NCI-H524 (cell line): ENCODE measurements at places on chromosomes 12 and 14.

GRCh38 chr12:13008741-13009380 is 8.8 kb upstream of the HEBP1 start:
- DNase-seq, result no peak

GRCh38 chr12:97022536-97023230 is 115.6 kb downstream of the NEDD1 start:
- peak; percentile 30 for DNase-seq

- DNase-seq, result no peak
Measured at GRCh38 chr12:91717804-91718203, 427.8 kb downstream of the BTG1 start.

DNA sequence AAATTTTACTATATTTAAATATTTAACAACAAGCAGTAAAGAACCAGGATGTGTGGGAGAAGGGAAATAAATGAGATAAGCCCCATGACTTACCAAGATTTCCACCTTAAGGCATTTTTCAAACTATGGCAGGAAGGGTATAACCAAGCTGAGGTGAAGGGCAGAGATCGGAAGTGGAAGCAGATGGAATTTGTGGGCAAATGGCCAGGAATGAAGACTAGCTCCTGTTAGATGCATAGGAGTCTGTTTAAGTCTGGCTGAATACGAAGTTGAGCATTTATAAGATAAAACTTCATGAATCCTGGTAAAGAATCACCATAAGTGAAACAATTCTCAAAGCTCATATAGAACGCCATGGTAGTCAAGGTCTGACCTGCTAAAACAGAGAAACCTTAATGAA is 163.5 kb downstream of the DIO2 start:
- DNase-seq, result peak; percentile 91

DNA sequence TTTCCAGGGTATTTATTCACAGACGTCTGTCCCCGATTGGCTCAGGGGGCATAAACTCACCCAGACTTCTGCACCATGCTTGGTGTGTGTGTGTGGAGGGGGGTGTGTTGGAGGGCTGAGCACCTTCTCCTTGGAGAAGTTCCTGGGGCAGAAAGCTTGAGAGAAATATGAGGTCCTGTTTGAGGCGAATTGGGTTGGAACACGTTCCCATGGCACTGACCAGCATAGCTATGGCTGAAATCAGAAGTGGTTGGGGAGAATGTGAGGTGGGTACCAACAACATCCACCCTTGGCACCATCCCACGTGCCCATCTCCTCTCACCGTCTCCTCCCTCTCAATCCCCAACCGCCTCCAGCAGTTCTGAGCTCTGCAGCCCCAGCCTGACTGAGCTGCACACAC is 16.0 kb upstream of the GPATCH2L start:
- DNase-seq, result no peak

- no peak for DNase-seq
Measured at GRCh38 chr12:93813972-93814821, 137.0 kb downstream of the CRADD start.

DNA sequence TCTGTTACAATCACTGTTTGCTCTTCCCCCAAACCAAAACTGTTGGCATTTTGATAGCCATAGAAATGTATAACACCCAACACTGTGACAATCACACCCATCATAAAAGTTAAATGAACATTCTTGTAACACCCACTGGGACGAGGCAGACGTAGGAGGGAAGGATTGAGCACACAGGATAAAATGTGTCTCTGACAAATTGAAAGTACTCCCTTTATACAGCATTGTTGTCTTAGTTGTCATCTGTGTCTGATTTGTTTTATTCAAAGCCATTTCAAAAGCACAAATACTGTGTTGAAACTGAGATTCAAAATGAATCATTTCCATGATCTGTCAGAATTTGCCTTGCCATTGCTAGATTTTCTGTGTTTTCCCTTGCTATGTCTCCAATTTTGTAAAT is 436.3 kb downstream of the TMTC2 start:
- no peak for DNase-seq

DNA sequence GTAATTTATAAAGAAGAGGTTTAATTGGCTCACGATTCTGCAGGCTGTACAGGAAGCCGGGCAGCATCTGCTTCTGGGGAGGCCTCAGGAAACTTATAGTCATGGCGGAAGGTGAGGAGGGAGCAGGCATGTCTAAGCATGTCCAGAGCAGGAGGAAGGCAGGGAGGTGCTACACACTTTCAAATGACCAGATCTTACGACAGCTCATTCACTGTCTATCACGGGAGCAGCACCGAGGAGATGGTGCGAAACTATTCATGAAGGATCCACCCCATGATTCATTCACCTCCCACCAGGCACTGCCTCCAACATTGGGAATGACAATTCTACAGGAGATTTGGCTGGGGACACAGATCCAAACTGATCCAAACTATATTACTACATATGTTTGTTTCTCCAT is 10.0 kb downstream of the SFSWAP start:
- no peak for DNase-seq

DNA sequence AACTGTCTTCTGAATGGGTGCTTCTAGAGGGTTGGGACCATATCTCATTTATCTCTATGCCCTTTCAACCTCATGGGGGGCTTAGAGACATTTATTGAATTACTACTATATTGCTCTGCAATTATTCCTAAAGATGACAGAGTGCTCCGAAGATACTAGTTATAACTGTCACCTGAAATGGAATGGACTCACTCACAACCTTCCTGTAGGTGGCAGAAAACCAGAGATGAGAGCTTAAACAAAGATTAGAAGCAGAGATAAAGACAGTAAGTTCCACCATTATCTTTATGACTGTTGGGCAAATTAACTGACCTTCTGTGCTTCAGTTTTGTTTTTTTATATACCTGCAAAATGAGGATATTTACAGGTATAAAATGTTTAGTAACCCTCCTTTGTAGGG is 31.5 kb upstream of the GTF2A1 start:
- DNase-seq, result no peak

DNA sequence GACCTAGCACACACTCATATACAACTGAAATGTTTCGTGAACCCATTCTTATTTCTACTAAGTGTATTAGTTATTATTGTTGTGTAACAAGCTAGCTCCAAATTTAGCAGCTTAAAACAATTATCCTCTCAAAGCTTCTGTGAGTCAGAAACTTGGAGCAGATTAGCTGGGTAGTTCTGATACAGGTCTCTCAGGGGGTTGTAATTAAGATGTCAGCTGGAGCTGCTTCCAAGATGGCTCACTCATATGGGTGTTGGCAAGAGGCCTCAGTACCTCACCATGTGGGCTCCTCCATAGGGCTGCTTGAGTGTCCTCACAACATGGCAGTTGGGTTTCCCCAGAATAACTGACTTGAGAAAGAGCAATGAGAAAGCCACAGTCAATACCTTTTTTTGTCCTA is 9.8 kb downstream of the GPR135 start:
- DNase-seq, result peak; percentile 34

DNA sequence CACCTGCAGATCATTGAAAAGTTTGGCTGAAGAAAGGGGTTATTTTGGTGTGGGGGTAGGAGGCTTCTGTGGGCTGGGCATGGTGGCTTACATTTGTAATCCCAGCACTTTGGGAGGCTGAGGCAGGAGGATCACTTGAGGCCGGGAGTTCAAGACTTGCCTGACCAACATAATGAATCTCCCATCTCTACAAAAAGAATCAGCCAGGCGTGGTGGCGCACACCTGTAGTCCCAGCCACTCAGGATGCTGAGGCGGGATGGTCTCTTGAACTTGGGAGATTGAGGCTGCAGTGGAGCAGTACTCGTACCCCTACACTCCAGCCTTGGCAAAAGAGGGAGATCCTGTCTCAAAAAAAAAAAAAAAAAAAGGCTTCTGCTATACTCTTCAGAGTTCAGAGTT is 7.0 kb downstream of the DDIT3 start:
- no peak for DNase-seq

DNA sequence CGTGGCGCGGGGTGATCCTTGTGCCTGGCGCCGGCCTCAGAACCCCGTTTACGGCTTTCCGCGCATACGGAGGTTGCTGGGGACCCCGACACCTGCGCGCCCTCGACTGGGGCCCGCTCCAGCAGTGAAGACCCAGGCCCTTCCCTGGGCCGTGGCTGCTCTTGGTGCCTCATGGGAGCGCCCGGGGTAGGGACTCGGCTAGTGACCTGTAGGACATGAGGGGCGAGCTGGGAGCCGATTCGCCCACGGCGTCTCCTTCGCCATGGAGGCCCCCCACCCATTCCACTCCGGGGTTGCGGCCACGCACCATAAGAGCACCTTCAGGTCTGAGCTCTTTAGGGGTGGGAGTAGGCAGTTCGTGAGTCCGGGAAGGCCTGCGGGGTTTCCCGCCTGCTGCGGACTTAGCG is 14.2 kb upstream of the PAX9 start:
- DNase-seq, result peak; percentile 65

DNA sequence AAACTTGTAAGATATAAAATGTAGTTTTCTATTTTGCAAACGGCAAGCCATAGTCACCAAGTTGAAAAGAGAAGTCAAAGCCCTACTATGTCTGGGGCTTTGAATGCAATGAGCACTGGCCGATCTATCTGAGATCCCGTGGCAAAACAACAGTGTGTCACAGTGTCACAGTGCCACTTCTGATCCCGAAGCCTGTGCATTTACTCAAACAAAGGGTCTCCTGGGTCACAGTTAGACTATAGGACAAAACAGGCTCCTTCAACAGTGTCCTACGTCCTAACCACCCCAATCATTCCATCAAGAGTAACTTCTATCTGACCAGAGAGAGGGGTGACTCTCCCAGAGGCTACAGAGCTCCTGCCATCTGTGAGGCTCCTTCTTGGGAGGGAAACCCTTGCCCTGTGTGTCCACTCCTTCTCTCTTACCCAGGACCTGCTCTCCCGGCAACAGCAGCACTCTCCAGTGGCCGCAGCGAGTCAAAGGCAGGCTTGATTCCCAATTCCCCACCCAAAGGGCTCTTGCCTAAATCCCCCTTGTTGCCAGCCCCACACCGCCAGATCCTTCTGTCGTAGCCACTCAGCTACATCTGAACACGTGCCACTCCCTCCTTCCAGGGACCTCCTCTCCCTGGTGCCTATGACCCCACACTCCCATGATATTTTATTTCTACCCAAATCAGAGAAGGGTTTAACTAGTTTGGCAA is 14.0 kb upstream of the SELPLG start:
- DNase-seq, result no peak

DNA sequence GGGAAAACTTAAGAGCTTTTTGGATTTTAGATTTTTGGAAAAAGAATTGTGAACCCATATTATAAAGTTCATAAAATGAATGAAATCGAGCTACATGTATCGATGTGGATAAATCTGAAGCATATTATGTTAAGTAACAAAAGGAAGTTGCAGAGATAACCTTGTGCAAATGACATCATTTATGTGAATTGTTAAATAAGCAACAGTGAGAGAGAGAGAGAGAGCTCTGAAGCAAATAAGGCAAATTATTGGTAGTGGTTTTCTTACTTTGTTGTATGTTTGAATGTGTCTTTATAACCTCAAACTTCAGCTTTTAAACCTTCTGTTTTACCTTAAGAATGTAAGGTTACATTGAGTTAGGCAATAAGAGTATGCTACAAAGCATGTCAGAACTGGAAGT is 78.8 kb downstream of the ERC1 start:
- DNase-seq, result no peak

- DNase-seq, result no peak
Measured at GRCh38 chr14:63644741-63645140, 3.1 kb upstream of the WDR89 start.

DNA sequence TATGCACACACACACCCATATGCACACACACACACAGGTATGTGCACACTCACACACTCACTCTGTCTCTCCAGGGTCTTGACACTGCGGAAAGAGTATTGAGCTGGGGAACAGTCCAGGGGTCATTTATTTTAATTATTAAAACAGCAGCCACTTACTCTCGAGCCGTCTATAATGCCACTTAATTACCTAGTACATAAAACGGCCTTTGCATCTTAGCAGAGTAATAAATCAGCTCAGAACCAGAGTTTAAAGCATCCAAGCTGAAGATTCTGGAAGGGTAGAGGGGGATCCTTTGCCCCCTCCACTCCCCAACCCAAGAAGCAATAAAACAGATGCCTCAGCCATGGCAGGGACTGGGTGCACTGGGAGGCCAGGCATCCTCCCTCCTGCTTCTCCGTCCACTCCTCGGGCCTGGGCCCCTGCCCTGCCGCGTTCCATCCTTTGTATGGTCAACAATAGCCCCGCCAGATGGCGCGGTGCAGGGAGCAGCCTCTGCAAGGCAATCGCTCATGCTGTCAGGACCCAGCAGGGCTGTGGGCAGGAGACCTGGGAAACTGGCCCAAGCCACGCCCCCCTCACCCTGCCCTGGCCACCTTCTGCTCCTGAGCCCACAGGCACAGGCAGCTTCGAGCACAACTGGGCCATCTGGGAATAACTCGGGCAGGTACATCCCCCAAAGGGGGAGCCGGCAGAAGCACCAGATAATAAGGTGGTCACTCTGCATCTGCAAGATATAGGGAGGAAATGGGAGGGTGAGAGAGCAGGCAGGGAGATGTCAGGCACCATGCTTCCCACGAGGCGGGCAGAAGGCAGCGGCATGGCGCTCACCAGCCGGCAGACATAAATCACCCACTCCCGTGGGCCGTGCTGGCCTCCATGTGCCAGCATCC is 40.9 kb downstream of the CCDC85C start:
- DNase-seq, result peak; percentile 89

DNA sequence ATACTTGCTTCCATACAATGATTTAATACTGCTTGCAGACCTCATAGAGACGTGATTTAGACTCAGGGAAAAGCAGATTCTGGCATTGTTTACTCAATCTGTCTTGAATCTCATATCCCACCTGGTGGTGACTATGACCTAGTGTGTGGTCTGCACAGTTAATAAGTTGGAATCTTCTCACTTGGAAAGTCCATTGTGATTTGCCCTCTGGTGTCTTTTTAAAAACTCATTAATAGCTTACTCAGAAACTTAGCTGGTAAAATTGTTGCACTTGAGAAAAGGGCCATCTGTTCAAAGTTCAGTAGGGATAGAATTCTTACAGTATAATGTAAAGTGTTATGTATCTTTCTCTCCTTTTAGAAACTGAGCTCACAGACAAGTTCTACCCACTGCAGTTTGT is 106.0 kb downstream of the PELI2 start:
- DNase-seq, result peak; percentile 100

DNA sequence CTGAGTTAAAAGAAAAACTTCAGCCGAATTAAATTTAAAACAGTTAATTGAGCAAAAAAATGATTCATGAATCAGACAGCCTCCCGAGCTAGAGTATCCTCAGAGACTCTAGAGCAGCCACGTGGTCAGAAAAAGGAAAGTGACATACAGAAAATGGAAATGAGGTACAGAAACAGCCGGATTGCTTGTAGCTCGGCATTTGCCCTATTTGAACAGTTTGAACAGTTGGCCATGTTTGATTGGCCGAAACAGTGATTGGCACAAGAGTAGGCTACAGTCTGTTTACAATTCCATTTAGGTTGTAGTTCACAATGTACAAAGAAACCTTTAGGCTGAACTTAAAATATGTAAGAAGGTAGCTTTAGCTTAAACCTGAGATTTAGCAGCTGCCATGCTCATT is 12.9 kb upstream of the OXA1L start:
- no peak for DNase-seq

GRCh38 chr14:69573831-69574262 is 824 bp downstream of the CCDC177 start:
- peak; percentile 98 for DNase-seq

GRCh38 chr12:64730588-64730969 is 28.6 kb downstream of the GNS start:
- DNase-seq, result peak; percentile 78
